ENCODE measurements at places on chromosomes 4 and X.

DNA sequence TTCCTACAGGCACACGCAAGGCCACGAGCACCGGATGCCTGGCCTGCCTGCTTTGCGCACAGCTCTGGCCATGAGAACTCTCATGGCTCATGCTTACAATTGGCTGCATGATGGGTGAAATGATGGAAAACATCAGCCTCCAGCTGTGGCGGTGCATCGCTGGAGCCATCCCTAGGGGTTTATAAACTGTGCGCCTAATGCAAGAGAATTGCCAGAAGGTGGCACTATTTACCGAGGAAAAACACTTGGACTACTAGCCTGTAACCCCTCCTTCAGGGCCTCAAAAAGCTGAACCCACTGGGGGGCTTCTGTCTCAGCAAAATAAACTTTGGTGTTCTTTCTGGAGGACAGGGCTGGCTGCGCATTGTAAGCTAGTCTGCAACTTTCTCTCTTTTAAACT lies 51.9 kb downstream of the PHKA2 start:
- DNase-seq = no peak

GRCh38 chr4:36337665-36338185 lies 56.3 kb downstream of the DTHD1 start:
- DNase-seq = no peak

- no peak for DNase-seq
Observed at GRCh38 chr4:39616651-39617050, 22.0 kb downstream of the SMIM14 start.

GRCh38 chr4:8385611-8386010 lies 54.9 kb downstream of the ACOX3 start:
- no peak for DNase-seq

- DNase-seq = no peak
Observed at GRCh38 chrX:122866532-122866931, 317.5 kb upstream of the GRIA3 start.

DNA sequence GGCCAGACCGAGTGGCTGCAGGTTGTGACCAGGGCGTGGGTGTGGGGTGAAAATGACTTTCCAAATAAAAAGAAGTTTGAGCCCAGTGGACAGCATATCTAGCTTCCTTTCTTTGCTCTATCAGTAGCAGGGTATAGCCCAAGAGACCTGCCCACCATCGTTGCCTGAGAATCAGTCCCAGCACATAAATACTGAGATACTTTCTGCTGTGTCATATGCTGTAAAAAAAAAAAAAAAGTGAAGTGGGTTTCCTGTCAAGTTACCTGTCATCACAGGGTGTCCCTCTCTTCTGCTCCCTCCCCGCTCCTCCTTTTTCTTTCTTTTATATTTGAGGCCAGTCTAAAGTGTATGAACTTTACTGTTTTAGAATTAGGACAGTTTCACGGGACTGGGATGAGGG lies 330.3 kb upstream of the BOD1L1 start:
- DNase-seq = no peak
